ENCODE measurements at places on chromosomes 7 and 10.

DNA sequence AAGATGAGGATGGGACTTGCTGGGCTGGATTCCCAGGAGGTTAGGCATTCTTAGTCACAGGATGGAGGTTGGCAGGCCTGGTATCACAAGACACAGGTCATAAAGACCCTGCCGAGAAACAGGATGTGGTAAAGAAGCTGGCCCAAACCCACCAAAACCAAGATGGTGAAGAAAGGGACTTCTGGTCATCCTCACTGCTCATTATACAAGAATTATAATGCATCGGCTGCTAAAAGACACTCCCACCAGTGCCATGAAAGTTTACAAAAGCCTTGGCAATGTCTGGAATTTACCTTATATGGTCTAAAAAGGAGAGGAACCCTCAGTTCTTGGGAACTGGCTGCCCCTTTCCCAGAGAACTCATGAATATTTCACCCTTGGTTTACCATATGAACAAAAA is 345.5 kb upstream of the POM121L12 start:
- no peak for DNase-seq

GRCh38 chr7:30757342-30757692 is 5.4 kb downstream of the INMT start:
- DNase-seq: no peak

DNA sequence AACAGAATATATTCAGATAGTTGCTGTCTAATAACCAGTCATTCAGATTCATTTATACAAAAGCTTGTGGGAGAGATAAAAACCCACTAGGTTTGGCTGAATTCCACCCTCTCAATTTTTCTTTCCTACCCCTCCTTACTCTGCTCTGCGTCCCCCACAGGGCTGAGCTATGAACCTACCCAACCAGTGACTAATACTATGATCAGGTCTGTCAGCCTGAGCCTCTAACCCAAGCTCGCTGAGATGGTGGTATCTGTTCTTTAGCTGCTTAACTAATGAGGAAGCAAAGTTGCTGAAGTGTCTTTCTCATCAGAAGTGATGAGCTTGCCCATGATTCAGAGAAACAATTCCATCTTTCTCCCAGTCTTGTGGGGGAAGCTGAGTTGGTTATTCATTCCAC is 248.7 kb upstream of the GPR26 start:
- DNase-seq: no peak

DNA sequence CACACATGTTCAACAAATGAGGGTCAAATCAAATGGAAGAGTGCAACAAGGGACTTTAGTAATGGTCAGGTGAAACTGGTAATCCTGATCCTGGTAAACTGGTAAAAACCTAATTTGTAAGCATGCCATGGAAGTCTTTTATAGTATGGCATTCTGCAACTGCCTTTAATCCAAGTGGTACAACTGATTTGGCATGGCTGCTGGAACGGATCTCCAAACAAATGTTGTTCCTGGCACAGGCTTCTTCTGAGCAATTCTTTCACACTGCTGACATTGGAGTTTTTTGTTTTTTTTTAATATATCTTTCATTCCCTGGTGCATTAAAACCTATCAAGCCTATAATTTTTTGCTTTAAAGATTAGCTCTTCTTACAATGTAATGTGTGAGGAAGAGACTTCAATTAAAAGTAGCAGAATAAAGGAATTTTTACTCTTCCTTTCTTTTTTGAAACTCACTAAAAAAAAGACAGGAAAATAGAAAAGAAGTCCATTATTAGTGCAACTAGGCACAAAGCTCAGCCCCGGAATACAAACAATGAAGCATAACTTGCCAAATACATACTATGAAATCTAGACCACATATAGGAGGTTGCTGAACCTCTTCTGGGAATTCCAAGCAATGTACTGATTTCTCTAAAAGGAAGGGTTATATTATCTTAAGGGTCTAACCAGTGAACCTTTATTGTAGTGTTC is 79.3 kb upstream of the OIT3 start:
- no peak for DNase-seq

GRCh38 chr10:35308809-35309208 is 27.5 kb upstream of the CCNY start:
- DNase-seq: no peak

GRCh38 chr10:69123306-69123746 is 652 bp upstream of the VPS26A start:
- DNase-seq: peak; percentile 9

DNA sequence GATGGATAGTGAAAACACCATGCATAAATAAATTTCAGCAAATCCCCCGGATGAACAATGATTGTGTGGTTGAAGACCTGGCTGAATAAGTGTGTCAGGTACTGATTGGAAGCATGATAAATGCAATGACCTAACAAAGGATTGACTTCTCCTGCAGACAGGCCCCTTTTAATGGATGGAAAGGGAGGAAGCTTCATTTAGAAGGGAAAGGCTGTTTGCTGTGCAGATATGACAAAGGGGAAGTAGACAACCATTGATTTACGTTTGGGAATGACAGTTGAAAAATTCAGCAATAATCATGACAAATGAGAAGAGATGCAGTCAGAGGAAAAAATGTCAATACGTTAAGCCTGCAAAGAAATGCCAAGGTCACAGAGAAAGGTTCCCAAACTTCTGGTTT is 503.8 kb downstream of the LRMDA start:
- DNase-seq: no peak

DNA sequence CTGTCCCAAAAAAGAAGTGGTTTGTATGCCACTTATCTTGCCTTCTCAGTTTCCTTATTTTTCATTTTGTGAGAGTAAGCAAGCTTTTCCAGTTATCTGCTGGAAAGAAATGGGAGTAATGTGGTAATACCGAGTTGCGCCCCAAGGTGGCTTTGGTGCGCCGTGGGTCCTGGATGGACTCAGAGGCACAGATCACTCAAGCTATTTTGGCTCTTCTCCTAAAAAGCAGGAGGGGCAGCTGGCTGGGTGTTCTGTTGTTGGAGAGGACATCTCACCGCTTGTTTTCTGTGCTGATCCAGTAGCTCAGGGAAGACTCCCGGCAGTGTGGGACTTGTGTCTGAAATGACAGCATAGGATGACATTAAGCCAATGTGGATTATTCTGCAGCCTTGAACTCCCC is 16.4 kb downstream of the PRKRIP1 start:
- DNase-seq: peak; percentile 31

DNA sequence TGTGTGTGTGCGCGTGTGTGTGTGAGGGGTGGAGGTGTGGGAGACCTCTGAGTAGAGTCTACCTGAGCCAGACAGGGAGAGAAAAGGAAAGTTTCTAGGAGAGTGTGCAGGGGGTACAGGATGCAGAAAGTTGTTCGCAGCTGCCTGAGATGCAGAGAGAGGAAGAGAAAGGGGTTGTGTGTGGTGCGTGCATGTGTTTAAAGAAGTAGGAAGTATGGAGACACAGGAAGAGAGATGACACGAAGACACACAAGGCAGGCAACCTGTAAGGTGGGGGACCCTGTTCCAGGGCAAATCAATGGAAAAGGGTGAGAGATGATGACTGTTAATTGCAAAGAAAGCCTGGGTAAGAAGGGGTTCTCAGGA is 52.2 kb downstream of the C10orf105 start:
- no peak for DNase-seq

DNA sequence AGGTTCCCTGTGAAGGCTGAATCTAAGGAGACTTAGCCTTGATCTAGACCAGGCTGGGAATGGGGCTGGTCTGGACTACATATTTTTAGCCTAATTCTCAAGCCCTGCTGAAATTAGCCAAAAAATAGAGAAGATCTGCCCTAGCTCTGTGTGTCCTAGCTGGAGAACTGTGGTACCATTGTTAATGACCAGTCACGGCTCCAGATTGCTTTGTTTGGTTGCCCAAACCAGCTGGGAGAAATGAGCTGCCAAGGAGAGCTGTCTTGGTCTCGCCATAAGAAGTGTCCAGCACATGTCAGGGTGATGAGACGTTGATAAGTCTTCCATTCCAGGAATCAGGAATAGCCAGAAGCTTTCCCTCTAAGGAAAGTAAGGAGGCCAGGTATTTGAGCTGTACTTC is 20.7 kb downstream of the GBX1 start:
- no peak for DNase-seq

GRCh38 chr7:17640730-17641377 is 299.4 kb downstream of the SNX13 start:
- no peak for DNase-seq

DNA sequence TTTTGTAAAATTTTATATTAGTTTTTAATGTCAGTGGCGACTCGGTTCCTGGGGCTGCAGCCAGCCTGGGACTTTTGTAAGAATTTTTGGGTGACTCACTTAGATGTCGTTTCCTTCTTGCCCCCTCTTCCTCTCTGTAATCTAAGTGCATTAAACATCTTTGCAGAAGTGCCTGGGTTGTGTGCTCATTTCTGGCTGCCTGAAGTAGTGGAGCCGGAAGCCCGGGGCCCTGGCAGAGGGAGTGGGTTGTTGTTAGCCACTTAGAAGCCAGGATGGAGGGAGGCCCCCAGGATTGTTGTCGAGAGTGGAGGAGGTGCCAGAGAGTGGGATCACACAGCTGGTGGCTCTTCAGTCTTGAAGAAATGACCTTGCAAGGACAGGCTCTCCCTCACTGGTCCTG is 11.0 kb upstream of the TRIM8 start:
- DNase-seq: no peak

GRCh38 chr10:117334926-117335325 is 40.3 kb downstream of the PDZD8 start:
- no peak for DNase-seq

GRCh38 chr10:56763090-56763489 is 402.0 kb upstream of the ZWINT start:
- no peak for DNase-seq

- no peak for DNase-seq
These were observed 128.5 kb upstream of the COL1A2 start for GRCh38 chr7:94266238-94266644.

GRCh38 chr7:159068488-159068811 is 76.2 kb downstream of the VIPR2 start:
- no peak for DNase-seq

- DNase-seq: no peak
These were observed 75.8 kb upstream of the MRLN start for GRCh38 chr10:59829024-59829423.

DNA sequence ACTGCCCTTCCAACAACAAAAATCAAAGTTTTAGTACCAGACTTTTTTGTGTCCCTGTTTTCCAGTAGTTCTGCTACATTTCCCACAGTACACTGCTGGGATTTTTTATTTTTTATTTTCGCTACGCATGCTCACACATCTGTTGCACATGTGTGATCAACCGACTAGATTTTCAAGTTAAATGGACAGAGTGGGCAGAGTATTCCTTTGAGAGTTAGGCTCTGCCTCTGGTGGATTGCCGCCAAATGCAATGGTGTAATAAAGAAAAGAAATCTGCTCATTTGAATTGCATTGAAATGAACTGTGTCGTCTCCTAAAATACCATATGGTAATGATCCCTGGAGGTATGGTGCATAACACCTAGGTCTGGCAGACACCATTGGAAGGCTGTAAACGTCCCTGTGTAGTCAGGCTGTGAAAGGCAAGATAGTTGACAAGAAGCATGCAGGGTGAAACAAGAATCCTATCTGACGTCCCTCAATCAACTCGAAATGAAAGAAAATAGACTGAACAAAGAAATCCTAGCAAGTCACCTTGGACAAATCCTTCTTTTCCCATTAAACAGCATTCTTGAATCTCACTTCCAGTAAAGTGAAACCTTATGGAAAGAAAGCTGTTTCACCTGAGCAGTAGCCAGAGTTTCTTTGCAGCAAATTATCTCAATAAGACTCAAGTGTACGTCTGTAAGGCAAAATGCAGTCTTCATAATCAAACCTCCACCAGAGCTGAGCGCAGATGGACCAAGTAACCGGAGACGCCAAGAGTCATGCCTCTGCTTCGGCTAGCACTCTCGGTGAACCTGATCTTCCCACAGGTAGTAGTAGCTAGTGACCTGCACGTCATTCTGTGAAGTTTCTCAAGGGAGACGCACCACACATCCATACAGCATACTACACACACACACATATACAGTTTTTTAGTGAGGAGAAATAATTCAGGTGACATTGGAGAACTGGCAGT is 357.3 kb downstream of the CRPPA start:
- DNase-seq: no peak

DNA sequence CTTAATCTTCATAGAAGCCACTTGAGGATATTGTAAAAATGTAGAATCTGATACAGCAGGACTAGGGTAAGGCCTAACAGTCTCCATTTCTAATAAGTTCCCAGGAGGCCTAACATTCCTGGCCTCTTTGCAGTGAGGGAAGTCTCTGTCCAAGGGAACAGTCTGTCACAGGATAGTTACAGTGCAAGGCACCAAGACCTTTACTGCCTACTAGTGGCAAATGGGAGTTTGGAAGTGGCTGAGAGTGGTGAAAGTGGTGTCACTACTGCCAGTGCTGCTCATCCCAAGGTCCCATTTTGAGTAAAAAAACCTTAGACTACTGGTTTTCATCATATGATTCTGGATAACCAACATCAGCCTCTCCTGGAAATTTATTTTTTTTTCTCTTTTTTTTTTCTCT is 619.5 kb upstream of the SEMA3D start:
- DNase-seq: no peak

- no peak for DNase-seq
These were observed 35.2 kb downstream of the PPIF start for GRCh38 chr10:79382491-79382941.

DNA sequence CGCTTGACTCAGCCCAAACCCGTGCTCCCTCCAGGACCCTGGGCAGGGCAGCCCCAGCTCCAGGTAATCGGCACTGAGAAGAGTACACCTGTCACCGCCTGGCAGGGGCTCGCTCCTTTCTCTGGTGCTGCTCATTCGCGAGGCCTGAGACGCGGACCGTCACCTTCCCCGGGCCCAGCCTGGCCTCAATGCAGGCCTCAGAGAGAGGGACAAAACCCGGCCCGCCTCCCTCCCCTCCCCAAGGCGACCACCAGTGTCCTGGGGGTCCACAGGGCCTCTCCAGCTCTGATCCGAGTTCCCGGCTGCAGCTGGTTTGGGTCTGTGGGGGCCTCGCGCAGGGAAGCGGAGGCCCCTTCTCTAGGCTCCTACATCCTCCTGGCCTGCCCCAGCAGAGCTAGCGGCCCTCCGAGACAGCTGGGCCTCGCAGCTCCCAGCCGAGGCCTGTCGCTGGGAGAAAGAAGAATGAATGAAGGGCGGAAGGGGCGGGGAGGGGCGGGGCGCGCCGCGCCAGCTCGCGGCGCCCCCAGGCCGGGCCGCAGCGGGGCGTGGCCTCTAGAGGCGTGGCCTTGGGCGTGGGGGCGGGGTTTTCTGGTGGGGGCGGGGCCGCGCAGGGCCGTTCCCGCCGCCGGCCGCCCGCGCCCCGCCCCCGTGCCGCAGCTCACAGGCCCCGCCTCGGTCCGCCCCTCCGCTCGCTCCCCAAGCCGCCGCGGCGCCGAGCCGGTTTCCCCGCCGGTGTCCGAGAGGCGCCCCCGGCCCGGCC is at the start of gene LIMK1:
TSS of gene LIMK1 (plus strand) at position 688 of the 760 bp plus-strand sequence. CDS start 187 bp downstream, outside the sequence.
- DNase-seq: peak; percentile 74
